A549 treated with dexamethasone at 1 μM for 4 hours (cell line): ENCODE measurements at places on chromosomes 2 and 18. TPM values are rescaled to one million over a fixed set of nuclear protein-coding genes. Genes with fewer than 3 reads are reported as not detected.

Gene SERPINB4
- total RNA-seq = 0.05 to 0.18 TPM (median 0.14 TPM) in 5 replicates

Gene DCC
- total RNA-seq = not detected in 5 replicates

Gene LIMS3
- not detected in 5 replicates for total RNA-seq

Gene DSC3
- total RNA-seq = 1.4 to 2.0 TPM (median 1.7 TPM) in 5 replicates

Gene ANKRD44
- 1.7 to 4.9 TPM (median 2.7 TPM) in 5 replicates for total RNA-seq

Gene FSHR
- not detected in 5 replicates for total RNA-seq
